ENCODE measurements at places on chromosomes 2 and 18.

- DNase-seq, result no peak
Measured at GRCh38 chr18:48985161-48985560, 34.4 kb upstream of the SMAD7 start.

GRCh38 chr2:216502381-216503158 is 3.9 kb downstream of the RPL37A start:
- no peak for DNase-seq

DNA sequence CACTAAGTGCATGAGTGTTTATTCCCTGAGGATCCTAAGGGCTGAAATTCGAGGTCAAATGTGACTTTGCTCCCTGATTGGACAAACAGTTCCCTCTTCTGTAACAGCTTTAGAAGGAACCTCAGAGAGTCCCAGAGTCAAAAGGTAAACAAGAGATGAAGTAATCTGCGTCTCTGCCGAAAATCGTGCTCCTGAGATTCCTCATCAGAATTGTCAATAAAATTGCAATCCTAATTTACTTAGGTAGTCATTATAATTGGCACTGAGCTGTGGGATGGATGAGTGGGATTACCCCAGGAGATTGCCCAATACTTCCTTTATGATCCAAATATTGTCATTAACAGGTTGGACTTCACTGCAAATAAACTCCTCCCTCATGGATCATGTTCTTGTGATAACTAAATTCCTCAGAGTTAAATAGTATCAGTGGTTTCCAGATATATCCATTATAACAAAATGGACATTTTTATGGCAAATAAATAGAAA is 907 bp upstream of the SUCLG1 start:
- no peak for DNase-seq

- DNase-seq, result no peak
Measured at GRCh38 chr2:155377266-155377680, 678.8 kb downstream of the KCNJ3 start.

DNA sequence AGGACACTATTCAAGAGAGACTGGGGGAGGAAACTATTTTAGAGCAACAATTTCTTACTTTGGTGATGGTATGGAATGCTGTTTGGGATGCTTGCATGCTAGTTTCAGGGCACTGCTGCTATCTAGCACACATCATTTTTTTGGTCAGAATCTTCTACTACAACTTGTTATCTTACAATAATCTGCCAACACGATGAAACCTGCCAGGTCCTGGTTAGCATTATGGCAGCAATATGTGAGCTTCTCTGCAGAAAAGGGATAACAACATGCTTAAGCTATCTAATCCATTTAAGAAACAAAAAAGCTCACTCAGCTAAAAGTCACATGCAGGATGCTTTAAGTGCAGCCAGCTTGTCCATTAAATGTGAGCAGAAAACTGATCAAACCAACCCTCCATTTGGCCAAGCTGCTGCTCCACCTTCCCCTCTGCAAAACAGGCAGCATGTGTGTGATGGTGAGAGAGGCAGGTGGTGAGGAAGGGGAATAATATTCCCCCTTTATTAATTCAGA is 30.1 kb downstream of the GAREM2 start:
- no peak for DNase-seq

DNA sequence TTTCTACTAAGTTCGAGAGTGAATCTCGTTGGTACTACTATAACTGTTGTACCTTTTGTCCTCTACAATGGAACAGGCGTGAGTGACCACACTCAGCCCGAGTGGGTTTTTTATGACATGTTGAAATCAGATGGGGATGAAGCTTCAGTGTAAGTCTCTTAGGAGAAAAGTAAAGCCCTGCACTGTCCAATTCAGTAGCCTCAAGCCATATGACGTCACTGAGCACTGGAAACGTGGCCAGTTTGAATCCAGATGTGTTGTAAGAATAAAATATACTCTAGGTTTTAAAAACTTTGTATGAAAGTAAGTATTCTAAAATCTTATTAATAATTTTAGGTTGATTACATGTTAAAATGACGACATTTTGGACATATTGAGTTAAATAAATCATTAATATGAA is 101.7 kb upstream of the SP3 start:
- DNase-seq, result no peak

GRCh38 chr2:234723400-234723799 is 226.5 kb upstream of the ARL4C start:
- DNase-seq, result no peak

DNA sequence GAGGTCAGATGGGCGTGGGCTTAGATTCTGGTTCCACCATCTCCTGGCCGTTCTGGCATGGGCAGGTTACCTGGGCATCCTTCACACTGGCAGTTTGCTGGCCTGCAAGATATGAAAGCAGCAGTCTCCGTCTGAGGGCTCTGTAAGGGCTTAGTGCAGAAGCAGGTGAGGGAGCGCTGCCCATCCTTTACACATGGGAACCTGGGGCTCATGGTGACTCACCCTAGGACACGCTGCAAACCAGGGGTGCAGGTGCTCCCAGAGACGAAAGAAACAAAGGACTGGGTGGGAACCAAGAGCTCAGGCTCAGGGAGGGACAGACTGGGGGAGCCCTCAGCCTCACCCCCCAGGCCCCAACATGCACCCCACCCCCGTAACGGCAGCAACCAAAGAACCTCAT is 10.7 kb upstream of the ID2 start:
- no peak for DNase-seq

- no peak for DNase-seq
Measured at GRCh38 chr18:28767727-28768211, 590.8 kb upstream of the CDH2 start.

- DNase-seq, result no peak
Measured at GRCh38 chr2:166424841-166425240, 49.1 kb upstream of the SCN9A start.

DNA sequence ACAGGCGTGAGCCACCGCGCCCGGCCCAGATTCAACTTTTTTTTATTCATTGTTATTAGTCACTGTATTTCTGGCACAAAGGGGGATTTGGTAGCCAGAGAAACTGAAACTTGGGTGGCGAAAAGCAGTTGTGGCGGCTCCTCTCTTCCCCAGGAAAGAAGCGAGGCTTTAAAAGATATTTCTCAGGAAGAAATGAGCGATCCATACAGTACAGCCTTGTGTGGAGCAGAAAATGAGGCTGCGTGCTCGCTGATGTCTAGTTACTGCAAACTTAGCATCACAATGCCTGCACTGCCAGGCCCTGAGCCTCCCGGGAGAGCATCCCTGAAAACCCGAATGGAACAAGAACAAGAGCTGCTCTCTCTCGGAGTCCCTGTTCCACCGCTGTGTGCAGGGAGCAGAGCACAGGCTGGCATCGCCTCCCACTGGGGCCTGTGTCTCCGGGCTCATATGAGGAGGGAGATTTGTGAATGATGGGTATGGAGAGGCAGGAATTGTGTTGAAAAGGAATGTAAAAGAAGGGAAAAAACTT is 234.0 kb downstream of the ZNF516 start:
- DNase-seq, result no peak

DNA sequence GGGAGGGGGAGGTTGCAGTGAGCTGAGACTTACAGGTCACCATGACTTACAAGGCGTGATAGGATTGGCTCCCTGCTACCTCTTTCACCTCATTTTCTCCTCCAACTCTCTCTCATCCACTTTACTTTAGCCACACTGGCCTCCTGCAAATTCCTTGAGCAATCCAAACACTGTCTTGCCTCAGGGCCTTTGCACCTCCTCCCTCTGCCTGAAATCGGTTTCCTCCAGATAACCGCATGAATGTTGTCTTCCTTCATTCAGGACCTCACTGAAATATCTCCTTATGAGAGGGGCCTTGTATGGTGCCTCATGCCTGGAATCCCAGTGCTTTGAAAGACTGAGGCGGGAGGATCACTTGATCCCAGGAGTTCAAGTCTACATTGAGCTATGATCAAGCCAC is 21.8 kb downstream of the WNT10A start:
- no peak for DNase-seq

GRCh38 chr2:38037757-38038621 is 38.0 kb downstream of the CYP1B1 start:
- DNase-seq, result no peak

DNA sequence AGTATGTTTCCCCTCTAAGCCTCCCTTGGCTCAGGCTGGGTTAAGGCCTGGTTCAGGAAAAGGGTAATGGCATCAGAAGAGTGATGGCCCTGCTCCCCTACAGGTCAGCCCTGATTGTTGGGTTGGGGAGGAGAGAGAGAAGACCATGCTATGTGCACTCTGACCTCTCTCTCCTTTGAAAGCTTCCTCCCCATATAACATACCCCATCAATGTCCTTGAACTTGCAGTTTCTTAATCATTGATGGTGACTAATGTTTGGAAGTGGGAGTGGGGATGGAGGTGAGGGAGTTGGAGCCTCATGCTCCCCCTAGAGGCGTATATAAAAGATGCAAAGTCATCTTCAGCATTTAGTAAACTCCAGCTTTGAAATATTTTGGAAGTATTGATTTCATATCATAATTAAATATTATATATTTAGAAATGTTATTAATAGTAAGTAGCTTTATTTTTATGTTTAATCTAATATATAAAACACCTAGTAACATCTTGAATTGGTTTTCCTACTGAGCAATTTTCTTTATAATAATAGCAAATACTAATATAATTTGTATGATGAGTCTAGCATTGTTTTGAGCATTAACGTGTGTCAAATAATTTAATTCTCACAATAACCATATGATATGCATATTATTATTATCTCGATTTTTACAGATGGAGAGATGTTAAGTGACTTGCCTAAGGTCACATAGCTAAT is 8.8 kb downstream of the PLCL1 start:
- no peak for DNase-seq

- DNase-seq, result no peak
Measured at GRCh38 chr2:233919319-233919718, 2.1 kb downstream of the TRPM8 start.

DNA sequence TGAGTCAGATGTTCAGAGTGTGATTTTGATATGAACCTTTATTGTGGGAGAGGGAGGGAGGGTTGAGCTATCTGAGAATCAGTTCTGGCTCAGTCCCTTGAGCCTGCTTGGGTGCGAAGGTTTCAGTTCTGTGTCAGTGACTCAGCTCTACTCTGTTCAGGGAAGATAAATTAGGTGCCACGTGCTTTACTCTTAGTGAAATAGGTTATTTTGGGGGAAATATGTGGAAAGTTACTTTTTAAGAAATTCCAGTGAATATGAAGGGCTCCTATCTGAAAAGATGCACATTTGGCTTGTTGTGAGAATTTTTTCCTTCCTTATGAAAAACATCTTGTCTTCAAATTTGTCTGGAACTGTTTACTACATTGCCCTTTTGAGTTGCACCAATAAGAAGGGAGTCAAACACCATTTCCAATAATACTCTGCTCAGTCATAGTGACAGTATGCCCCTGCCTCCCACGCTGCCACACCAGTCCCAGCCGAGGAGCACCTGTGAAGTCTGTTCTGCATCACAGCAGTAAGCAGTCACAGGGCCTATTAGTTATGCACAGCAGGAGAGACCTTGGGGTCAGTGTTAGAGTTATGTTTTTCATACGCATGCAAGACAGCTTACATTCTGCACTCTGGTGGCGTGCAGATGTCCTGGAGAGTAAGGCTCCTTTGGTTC is 32.8 kb upstream of the DNAH7 start:
- DNase-seq, result no peak

- DNase-seq, result no peak
Measured at GRCh38 chr2:8500124-8501054, 181.5 kb upstream of the ID2 start.

DNA sequence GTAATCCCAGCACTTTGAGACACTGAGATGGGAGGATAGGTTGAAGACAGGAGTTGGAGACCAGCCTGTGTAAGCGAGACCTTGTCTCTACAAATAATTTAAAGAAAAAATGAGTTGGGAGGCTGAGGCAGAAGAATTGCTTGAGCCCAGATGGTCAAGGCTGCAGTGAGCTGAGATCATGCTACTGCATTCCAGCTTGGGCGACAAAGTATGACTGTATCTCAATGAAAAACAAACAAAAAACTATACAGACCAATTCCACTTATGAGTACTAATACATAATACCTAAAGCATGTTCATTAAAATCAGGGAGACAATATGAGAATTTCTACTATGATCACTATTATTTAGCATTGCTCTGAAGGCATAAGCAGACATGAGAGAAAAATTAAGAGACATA is 12.6 kb downstream of the RNF149 start:
- DNase-seq, result no peak

DNA sequence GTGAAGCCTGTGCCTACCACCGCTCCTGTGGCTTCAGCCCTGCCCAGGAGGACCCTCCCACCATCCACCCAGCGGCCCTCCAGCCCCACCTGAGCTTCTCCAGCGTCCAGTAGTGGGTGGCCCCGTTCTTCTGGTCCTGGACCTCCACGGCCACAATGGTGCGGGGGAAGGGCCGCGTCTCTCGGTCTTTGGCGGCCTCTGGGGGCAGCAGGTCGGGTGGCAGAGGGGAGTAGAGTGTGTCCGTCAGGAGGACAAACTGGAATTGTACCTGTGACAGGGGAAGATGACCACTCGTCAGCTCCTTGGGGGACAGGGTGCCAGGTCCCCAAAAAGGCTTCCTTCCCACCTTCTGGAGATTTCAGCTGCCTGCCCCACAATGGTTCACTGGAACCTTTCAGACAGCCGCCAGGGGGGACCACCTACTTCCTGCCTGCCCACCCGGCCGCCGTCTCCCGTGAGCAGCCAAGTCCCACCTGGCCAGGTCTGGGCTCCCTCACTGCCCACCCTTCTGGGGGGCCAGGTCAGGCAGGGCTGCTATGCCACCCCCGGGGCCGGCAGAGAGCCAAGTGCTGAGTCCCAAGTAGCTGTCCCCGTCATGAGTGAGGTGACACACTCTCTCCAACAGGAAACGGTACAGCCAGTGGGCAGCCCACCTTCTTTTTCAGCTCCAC is 59.3 kb downstream of the KIF1A start:
- DNase-seq, result no peak

- DNase-seq, result no peak
Measured at GRCh38 chr2:184339966-184340365, 258.4 kb upstream of the ZNF804A start.

DNA sequence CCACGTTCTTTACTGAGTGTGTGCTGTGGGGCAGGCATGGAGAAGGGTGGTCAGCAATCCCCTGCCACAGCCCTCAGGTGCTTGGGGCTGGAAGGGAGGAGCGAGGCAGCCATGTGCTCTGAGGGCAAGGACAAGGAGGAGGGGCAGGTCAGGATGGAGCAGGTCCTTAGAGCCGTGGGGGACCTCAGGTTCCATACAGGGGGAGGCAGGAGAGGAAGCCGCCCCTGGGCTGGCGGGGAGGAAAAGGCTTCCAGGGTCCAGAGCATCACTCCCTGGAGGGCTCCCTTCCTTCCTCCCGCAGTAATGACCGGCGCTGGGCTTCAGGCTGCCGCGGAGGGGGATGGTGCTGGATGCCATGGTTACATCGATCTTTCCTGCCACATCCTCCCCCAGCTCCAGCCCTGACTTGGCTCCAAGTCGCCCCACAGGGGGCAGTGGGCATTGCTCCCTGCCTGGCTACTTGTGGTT is 6.6 kb downstream of the GAREM2 start:
- DNase-seq, result no peak
